ENCODE measurements at places on chromosomes 3 and 15. TPM values are rescaled to one million over a fixed set of nuclear protein-coding genes. Genes with fewer than 3 reads are reported as not detected.

GOLGA6L4 gene
- not detected for total RNA-seq

PFN2 gene
- total RNA-seq: 354 TPM

LRRIQ4 gene
- not detected for total RNA-seq

PIF1 gene
- total RNA-seq: 13.6 TPM

TMCO5A gene
- not detected for total RNA-seq

LTK gene
- total RNA-seq: not detected

DNA sequence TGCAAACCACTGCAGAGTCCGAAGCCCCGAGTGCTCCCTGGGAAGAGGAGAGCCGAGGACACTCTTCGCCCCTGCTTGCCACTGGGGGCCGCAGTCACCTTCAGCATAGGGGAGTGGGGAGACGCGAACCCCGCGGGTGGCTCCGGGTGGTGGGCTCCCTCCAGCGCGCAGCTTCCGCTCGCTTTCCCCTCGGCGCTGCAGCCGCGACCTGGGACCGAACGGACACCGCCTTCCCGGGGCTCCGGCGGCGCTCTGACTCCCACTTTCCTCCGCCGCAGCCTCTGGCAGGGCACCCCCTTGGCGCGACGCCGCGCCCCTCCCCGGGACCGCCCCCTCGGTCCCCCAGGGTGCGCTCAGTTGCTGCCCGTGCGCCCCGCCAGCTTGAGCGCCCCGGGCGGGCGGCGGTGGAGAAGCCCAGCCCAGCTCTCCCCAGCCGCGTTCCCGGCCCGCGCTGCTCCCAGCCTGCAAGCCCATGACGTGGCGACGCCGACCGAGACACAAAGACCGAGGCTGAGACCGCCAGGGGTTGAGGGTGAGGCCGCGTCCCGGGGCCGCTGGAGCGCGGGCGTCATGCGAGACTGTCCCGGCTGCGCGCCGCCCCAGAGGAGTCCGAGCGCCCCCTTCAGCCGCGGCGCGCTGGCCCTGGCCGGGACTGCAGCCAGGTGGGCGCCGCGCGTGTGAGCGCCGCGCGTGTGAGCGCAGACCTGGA lies at the start of gene MINAR1:
Gene MINAR1, plus strand, starts transcription at position 701 of the 709 bp plus-strand sequence. CDS start 23,812 bp downstream, outside the sequence.
- DNase-seq: no peak

DNA sequence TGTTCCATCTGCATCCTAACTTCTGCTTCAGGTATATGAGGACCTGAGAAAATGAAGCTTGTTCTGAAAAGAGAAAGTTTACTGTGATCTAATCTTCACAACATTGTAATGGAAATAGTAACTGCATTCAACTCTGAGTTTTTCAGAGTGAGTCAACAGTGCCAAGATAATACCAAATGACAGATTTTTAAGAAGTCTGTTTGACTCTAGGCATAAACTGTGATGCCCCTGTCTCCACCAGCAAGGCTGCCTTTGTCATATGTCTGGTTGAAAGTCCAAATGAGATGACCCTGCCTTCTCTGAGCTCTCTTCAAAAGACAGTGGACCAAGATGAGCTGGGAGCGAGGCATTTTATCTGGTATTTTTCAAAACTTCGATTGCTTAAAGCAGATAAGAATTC lies 44.8 kb upstream of the B3GNT5 start:
- DNase-seq: no peak

GRCh38 chr3:194961571-194961970 lies 275.9 kb downstream of the FAM43A start:
- DNase-seq: no peak

GRCh38 chr3:9129365-9129764 lies 120.1 kb downstream of the SRGAP3 start:
- peak; percentile 80 for DNase-seq

- no peak for DNase-seq
Observed at GRCh38 chr15:40785814-40786213, 16.0 kb downstream of the C15orf62 start.

GRCh38 chr3:109784852-109785631 lies 447.7 kb upstream of the DPPA4 start:
- no peak for DNase-seq

- no peak for DNase-seq
Observed at GRCh38 chr3:193262707-193263106, 21.7 kb downstream of the PLAAT1 start.

- no peak for DNase-seq
Observed at GRCh38 chr3:59803268-59803667, 753.4 kb upstream of the CFAP20DC start.

GRCh38 chr3:154421083-154421482 lies 8.9 kb downstream of the GPR149 start:
- peak; percentile 18 for DNase-seq

DNA sequence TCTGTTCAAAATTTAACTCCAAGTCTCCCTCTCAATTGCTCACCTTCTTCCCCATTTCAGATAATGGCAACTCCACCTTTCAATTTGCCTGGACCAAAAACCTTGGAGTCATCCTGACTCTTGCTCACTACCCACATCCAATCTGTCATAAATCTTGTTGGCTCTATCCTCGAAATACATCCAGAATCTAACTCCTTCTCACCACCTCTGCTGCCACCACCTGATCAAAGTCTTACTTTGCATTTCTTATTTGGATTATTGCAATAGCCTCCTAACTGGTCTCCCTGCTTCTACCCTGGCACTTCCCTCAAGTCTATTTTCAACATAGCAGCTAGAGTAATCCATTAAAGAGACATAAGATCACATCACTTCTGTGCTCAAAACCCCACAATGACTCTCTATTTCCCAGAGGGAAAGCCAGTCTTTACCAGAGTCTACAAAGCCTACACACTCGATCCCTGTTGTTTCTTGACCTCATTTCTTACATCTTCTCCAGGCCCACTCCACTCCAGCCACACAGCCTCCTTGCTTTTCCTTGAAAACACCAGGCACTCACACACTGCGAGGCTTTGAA lies 86.6 kb downstream of the GPR156 start:
- DNase-seq: peak; percentile 43

DNA sequence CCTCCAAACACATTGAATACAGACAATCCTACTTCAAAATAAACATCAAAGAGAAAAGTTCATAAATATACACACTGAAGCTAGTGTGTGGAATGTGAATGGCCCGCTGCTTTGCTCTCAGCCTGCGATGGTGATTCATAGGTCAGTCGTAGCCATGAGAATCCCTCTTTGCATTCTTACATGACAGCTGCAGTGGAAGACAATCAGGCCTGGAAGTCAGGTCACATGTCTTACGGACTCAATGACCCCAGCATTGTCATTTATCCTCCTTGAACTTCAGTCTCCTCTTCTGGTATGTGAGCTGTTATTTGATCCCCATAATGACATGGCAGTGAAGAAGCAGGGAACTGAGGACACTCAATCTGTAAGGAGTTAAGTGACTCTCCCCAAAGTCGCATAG lies 217.8 kb upstream of the EOMES start:
- peak; percentile 42 for DNase-seq

GRCh38 chr3:50674349-50675178 lies at the start of gene DOCK3:
DOCK3 (plus strand) TSS chr3:50674927; CDS start chr3:50675264, 337 bp downstream.
- DNase-seq: peak; percentile 51

DNA sequence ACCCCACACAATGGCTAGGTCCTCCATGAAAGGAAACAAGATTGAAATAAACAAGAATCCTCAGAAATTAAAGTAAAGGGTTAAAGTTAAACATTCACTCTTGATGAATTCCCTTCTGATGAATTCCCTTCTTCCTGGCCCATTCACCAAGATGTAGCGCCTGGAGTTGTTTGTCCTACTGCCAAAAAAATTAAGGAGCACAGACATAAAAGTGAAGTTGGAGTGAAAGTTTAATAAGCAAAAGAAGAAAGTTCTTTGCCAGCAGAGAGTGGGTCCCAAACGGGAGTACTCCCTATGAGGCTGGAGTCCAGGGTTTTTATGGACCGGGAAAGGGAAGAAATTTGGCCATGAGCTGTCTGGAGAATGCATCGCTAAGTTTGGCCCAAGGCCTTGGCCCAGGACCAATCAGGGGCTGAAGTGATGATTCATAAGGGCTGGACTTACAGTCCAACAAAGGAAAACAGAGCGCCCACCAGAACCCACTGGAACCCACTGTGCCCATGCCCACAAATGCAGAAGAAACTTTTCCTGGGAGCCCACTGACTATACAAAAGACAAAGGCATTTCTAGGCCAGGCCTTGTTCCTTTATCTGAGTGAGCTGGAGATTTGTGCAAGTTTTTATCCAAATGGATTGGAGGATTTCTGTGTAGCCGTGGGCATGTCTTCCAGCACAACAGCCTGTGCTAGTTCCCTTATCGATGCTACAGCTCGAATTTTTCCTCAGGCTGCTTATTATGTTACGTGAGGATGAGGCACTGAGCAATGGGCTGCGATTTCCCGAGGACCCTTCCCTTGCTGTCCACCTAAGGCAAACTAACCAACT lies 1561.6 kb downstream of the OTOL1 start:
- no peak for DNase-seq

Data from Caki2 (cell line).